GM13976 (cell line): ENCODE measurements at places on chromosomes 6 and 20.

GRCh38 chr6:129696028-129696418 lies 14.0 kb downstream of the ARHGAP18 start:
- no peak for DNase-seq

- no peak for DNase-seq
Observed at GRCh38 chr6:139547122-139547776, 172.8 kb upstream of the CITED2 start.

DNA sequence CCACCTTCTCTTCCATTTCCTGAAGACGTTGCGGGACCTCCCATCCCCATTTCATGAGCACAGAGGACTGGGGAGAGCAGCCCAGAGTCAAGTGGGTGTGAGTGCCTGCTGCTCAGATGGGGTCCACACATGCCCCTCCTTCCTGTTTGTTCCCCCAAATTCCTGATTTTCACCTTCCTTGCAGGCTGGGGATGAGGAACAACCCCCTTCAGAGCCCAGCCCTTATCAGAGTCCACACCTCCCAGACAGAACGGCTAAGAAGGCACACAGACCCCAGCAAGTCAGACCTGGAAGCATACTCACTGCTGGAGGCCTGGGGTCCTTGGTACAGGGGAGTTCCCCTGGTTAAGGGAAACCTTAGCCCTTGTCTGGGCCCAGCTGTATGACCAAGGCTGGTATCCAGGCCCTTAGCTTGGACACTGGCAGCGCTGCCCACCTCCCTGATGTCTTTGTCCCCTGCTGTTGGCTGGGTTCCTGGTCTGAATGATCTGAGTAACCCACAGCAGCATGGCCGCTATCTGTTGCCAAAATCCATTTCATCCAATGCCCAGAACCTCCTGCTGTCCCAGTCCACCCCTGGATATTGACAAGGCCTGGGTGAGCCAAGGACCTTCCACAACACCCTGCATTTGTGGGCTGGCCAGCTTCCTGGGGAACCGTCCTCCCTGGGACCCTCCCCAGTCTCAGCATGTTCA lies 230.9 kb downstream of the SYNDIG1 start:
- DNase-seq: no peak

DNA sequence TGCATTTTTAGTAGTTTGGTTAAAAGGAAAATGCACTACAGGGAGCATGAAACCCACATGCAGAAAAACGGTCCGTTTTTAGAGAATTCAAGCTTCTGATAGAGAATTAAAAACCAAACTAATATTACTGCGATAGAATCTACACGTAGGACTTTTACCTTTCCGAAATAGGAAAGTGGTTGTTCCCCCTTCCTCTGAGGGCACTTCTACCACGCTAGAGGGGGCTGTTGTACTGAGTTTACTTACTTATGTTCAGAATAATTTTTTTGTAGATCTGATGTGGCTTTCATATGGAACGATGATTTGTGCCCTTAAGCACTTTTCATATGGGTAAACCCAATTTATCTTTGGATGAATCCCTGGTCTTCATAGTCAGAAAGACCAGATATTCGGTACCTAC lies 264.3 kb upstream of the PLN start:
- DNase-seq: peak; percentile 15

DNA sequence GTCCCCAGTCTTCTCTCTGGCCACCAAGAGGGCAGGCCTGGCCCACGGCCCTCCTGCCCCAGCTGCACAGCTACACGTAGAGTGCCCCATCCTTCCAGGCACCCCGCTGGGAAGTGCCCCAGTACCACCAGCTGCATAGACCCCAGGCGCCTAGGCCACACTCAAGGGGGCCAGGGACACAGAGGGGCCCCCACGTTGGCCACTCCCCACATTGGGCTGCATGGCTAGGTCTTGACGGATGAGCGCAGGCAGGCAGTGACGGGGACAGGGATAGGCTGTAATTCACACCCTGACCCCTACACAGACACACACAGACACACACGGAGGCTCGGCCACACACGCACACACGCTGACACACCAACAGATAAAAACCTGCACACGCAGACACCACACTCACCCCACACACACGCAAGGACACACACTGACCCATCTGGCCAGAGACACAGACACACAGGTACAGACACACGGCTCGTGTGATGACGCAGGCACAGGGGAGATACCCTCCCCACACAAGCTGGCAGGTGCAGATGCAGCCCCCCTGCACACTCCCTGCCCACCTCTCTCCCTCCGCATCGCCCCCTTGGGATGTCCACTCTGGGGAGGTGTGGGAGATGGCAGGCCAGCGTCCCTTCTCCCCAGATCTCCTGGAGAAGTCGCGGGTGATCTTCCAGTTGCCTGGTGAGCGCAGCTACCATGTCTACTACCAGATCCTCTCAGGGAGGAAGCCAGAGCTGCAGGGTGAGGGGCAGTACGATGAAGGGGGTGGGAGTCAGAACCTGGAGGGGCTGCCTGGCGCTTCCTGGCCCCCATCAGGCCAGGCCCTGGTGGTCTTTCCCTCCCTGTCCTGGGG lies 30.0 kb downstream of the MYH7B start:
- DNase-seq: no peak

DNA sequence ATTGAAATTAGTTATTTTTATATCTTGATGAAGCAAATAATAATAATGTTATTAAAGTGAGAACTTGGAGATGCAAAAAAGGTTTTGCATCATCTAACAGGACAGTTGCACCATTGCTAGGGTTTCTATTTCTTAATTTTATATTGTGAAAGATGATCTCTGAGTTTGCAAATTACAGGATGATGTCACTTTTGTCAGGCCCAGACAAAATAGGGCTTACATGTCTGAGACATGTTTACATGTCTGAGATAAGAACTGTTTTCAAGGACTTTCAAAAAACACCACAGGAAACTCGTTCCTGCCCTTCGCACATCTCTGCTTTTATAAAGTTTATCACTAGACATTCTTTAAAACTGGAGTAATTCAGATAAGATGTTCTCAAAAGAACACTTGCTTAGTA lies 1075.8 kb upstream of the MANEA start:
- no peak for DNase-seq

GRCh38 chr20:60024245-60024644 lies 66.0 kb downstream of the CDH26 start:
- no peak for DNase-seq

- DNase-seq: no peak
Observed at GRCh38 chr6:95973976-95974375, 41.8 kb upstream of the FUT9 start.

DNA sequence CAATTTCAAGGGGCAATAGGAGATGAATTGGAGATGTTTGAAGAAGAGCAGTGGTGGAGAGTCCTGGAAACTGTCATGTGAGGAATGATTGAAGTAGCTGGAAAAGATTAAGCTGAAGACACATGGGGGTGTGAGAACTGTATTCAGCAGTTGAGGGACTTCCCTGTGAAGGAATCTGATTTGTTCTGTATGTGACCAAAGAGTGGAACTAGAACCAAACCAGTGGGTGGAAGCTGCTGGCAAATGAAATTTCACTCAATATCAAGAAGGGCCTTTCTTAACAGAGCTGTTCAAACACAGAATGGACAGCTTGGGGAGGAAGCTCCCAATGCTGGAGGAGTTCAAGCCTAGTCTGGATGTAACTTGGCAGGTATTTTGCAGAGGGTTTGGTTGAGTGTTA lies 21.3 kb downstream of the SEC23B start:
- no peak for DNase-seq

DNA sequence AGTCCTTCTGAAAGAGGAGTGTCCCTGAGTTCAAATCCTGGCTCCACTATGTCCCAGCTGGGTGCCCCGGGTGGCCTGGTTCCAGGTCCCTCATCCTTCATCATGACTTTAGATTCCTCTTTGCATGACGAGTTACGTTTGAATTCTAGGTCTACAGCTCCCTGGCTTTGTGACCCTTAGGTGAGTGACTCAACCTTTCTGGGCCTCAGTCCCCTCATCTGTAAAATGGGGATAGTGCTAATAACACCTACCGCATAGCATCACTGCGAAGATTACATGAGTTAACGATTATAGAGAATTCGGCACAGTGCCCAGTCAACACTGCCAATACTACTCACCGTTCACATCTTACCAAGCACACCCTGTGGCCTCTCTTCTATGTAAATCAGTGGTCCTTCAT lies 39.4 kb downstream of the RSPO4 start:
- DNase-seq: no peak

DNA sequence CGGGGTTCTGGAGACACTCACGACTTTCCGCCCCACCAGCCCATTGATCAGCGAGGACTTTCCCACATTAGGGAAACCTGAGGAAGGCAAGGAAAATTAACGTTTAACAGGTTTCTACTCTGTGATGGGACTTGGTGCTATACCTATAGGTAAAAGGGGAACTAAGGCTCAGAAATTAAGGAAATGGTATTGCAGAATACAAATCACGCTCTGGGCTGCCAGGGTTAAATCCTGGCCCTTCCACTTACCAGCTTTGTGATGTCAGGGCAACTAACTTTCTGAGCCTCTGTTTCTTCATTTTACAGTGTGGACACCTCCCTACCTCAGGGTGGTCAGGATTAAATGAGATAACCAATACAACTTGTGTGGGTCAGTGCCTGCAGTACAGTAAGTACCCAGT lies 8.8 kb downstream of the GNL1 start:
- no peak for DNase-seq

GRCh38 chr20:43334080-43334479 lies 123.6 kb upstream of the SRSF6 start:
- DNase-seq: no peak

DNA sequence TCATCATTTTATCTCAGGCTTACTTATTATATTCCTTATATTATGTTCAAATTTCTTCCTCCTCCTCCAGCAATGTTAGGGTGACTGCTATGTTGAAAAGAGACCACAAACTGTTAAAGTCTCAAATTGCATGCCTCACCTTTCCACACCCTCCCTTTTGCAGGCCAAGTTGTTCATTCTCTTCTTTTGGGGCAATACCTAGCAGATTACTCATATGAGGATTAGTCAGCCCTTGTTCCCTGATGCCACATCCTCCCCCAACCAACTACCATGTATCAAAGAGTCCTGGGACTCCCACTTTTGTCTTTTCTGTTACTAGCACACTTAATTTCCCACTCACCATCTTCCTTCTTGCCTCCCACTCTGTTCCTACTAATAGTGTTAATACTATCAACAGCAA lies 434.7 kb downstream of the BCKDHB start:
- DNase-seq: no peak

DNA sequence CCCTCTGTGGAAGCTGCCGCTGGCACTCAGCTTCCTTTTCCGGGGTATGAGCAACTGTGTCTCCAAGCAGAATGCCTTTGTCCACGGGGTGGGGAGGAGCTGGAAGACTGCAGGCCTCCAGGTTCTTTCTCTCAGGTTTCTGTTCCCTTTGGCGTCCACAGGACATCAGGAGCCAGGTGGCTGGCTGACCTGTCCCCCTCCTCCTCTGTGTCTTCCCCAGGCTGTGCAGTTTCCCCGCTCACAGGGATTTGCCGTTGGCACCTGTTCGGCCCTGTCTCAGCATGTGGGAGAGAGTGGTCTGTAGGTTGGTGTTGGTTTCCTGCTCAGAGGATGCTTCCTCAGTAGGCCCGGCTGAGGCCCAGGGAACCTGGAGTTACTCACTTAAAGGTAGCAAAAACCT lies 43.5 kb downstream of the CDS2 start:
- DNase-seq: no peak

GRCh38 chr6:151730496-151730870 lies 77.0 kb upstream of the ESR1 start:
- no peak for DNase-seq

DNA sequence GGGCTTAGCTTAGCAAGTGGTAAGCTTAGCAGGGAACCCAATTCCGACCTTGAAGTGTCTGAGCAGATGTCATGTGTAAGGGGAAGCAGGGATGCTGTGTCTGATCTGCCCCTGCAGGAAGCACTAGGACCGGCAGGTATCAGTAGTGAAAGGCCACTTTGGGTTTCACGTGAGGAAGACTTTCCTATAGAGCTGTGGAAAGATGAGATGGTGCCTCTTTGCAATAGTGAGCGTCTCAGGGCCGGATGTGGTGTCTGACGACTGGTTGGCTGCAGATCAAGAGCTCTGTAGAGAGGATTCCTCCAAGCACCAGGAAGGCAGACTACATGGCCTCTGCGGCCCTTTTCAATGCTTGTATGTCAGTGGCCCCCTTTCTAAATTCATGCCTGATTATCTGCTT lies 98.3 kb downstream of the TIAM2 start:
- no peak for DNase-seq

GRCh38 chr6:163193326-163193725 lies 221.2 kb upstream of the QKI start:
- no peak for DNase-seq

DNA sequence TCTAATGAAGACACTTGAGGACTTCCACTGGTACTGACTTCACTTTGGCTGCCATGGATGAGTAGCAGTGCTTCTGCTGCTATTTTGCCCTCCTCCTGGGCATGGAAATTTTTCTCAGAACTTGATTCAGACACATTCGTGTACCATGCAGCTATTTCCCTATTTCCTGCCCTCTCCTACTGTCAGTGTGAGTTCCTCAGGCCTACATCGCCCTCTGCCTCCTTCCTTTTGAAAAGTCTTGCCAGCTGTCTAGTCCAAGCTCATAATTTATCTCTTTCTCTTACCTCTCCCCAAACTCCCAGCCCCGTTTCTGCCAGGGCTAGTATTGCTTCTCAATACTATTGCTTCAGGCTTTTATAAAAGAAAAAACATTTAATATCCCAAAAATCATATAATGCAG lies 470.2 kb downstream of the ADGRB3 start:
- DNase-seq: no peak

DNA sequence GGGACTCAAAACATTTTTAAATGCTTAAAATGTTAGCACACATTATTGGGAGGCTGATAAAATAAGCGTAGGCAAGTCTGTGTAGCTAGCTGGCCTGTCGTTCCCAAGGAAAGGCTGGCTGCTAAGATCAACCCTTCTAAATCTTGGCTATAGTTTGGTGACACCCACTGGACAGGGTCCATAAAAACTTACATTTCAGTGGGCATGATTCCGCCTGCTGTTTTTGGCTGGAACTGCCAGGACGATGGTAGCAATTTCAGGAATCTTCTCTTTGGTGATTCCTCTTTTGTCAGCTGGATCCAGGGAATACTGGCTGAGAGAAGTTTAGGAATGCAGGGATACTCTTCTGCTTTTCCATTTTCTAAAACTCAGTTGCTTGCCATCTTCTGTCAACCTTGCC lies 162.2 kb downstream of the NKAIN2 start:
- no peak for DNase-seq

DNA sequence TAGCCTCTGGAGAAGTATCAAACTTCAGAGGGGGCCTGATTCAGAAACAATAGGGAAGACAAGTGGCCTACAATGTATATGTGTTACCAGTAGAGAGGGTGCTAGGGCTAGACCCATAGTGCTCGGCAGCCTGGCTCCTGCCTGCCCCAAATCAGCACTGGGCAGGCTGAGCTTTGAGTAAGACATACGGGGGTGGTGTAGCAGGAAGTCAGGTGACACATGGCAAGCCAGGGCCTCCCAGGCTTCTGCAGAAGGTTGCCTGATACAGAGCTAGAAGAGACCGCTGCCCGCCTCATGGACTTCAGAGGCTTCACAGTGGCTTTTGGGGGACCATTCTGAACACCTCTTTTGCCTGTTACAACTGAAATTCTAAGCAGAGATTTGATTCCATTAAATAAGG lies 43.4 kb downstream of the RALY start:
- DNase-seq: no peak

GRCh38 chr20:458776-459175 lies 3.6 kb downstream of the TBC1D20 start:
- DNase-seq: no peak

- DNase-seq: no peak
Observed at GRCh38 chr20:8860011-8860495, 208.8 kb upstream of the PLCB4 start.

- DNase-seq: no peak
Observed at GRCh38 chr6:5749016-5749650, 257.6 kb downstream of the NRN1 start.

GRCh38 chr6:776951-777350 lies 84.0 kb upstream of the EXOC2 start:
- no peak for DNase-seq

GRCh38 chr20:8720089-8720488 lies 348.8 kb upstream of the PLCB4 start:
- DNase-seq: no peak
